Stimulated activated CD4-positive, alpha-beta T cell treated with anti-CD3 and anti-CD28 coated beads, Interleukin-4, amount 100 ng/mL, for 4 hours (primary cell): ENCODE measurements at places on chromosomes 3 and 15.
A peak's percentile ranks its signal among the peaks of the same experiment; 100 is the strongest.

DNA sequence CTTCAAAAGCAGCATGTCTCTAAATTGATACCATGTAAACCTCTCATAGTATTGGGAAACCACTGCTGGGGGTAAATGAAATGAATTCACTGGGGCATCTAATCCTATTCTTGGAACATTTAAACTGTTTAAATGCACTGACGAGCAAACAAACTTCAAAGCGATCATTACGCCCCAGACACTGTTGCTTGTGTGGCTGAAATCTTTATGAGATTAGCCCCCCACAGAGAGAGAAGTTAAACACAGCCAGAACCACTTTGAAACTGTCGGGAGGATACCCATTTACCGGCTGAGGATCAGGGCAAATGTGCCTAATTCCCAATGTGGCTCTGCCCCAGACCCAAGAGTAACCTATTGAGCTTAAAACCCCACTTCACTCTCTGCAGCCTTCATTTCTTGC lies 308.4 kb upstream of the CDIN1 start:
- no peak for DNase-seq

GRCh38 chr3:27930052-27930602 lies 208.0 kb upstream of the EOMES start:
- no peak for DNase-seq

DNA sequence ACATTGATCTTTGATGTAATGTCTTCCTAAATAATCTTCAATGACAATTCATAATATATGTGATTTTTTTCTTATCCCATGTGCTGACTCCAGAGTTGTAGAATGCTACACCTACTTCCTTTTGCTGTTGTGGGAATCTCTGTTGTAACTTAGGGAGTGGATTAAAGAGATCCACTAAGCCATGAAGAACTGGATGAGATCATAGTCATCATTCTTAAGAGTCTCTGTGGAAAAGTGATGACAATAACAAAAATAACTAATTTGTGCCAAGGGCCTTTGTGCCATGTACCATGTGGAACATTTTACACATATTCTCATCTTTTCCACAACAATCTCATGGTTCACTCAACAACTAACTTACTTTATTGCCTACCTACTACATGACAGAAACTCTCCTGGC lies 162.9 kb upstream of the PDZRN3 start:
- no peak for DNase-seq

- peak; percentile 83 for DNase-seq
Observed at GRCh38 chr15:40044717-40045571, 6.0 kb upstream of the SRP14 start.

DNA sequence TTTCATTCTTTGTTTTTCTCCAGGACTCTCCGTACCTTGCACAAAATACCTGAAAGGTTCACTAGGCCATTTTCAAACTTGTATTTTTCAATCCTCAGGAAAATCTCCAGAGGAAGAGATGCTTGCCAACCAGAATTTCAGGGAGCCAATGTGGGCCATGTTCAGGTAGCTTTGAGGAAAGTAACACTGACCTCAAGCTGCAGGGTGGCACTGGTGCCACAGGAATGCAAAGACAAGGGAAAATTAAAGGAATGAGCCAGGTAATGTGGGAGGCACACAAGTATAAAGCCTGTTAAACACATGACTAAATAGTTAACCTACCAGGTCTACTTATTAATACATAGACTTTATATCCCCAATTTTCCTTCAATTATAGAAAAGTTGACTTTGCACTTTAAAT lies 51.9 kb upstream of the GAP43 start:
- DNase-seq, result no peak

DNA sequence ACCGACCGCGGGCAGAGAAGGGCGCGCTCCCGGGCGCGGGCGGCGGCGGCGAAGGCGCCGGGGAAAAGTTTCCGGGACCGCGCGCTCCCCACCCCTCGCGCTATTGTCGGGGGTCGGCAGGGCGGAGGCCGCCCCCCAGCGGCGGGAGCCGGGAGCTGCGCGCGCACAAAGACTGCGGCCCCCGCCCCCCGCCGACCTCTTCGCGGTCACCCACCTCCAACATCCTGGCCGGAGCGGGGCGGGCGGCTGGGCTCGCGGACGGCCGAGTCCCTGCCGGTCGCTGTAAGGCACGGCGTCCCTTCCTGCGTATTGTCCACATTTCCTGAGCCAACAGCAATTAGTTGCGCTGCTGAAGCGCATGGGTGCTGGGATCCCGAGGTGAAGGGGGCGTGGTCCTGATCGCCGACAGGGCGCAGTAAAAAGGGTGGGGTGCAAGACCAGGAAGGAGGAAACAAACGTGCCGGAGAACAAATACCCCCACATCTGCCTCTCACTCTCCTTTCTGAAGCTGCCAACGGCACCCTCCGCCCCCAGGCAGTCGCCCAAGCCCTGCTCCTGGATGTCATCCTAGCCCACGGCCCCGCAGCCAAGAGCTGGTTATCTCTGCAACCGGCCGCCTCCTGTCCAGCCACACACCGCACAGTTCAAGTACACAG lies at the start of gene TMEM44:
Gene TMEM44, minus strand, starts transcription at position 71 of the 656 bp plus-strand sequence. CDS start 204 bp downstream, outside the sequence.
- DNase-seq, result peak; percentile 40

- no peak for DNase-seq
Observed at GRCh38 chr3:4766716-4767499, 212.3 kb upstream of the BHLHE40 start.

GRCh38 chr3:113212844-113213375 lies 1.6 kb downstream of the BOC start:
- no peak for DNase-seq

DNA sequence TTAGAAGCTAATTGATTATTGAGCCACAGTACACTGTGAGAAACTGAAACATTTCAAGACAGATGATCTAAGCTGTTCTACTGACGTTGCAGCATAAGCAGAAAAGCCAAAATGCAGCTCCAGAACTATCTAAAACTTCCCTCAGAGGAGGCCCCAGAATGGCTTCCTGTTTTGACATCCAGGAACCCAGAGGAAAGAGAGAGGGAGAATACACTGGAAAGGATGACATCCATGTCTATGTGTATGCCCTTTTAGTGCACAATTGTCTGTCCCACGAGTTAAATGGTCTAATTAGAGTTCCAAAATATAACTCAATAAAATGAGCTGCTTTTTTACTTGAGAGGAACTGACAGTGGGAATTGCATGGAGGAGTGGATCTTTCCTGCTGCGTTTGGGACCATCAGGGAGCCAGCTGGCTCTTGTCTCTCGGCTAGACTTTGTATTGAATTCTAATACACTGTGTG lies 688.1 kb downstream of the ZNF385D start:
- DNase-seq, result no peak

DNA sequence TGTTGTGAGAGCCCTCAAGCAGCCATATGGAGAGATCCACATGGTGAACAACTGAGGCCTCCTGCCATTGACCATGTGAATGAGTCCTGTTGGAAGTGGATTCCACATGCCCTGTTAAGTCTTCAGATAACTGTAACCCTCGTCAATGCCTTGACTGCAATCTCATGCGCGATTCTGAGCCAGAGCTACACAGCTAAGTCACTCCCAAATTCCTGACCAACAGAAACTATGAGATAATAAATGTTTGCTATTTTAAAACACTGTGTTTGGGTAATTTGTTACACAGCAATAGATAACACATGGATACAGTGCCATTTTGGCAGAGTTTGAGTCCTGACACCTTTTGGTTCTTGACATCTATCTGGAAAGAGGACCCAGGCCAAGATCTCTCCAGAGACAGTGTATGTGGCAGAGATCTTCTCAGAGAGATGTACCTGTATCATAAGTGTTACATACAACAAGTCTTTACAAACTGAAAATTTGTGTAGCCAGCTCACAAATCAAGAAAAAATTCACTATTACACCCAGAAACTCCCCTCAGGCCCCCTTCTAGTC lies 34.5 kb upstream of the BNC1 start:
- DNase-seq, result no peak

DNA sequence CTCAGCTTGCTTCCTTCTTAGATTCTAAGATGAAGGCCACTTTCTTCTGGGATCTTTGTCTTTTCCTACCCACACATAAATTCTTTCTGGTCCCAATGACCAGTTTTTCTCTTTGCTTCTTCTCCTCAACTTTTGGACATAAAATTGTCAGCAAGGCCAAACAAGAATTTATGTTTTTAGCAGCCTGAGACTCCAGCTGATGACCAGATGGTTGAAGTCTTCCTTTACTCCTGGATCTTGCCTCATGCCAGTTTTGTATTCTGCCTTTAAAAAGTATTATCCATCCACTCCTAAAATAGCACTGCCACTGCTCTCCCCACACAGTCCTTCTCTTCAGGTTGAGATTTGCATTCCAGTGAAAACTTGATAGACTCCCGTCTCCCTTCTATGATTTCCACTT lies 236.0 kb downstream of the VPS13C start:
- no peak for DNase-seq

DNA sequence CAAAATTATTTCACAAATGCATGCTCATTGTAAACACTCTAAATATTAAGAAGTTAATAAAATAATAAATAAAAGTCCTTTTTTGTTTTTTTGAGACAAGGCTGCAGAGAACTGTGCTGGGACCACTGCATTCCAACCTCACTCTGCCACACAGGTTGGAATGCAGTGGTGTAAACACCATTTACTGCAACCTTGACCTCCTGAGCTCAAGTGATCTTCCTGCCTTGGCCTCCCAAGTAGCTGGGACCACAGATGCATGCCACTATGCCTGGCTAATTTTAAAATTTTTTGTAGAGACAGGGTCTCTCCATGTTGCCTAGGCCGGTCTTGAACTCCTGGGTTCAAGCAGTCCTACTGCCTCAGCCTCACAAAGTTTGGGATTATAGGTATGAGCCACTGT lies 578.4 kb downstream of the ZIC1 start:
- no peak for DNase-seq

DNA sequence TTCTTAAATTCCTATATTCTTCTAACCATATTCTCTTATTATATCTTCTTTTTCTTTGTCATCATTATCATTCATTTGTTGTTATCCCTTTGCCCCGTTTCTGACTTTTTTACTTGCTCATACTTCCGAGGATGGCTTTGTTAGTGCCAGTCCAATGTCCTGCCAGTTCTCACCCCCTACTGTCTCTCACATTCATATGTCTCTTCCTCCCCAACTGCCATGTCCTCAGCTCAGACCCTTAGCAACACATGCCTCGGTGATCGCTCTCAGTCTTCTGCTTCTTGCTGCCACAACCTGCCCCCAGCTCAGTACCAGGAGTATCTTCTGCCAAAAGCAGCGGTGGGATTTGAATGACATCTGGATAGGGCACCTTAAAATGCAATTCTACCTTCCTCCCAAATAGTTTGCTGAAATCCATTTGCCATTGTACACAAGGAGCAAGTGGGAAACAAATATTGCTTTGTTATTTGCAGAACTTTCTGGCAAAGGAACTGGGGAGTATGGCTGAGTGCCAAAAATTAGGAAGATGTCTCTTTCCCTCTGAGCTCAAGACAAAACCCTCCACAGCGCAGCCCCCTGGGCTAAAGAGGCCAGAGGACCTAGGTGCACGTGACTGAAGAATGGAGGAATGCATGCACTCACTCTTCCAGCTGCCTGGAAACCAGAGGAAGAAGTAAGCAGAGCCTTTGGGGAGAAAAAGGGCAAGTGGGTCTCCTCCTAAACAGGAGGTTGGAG lies 57.7 kb upstream of the CTNNB1 start:
- DNase-seq, result no peak

DNA sequence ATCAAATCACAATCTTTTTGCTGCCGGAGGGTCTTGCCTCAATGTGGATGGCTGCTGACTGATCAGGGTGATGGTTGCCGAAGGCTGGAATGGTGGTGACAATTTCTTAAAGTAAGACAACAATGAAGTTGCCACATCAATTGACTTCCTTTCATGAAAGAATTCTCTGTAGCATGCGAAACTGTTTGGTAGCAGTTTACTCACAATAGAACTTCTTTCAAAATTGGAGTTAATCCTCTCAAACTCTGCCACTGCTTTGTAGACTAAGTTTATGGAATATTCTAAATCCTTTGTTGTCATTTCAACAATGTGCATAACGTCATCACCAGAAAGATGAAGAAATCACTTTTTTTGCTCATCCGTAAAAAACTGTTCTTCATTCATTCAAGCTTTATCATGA lies 65.8 kb downstream of the B3GNT5 start:
- DNase-seq, result no peak
